Stimulated activated CD4-positive, alpha-beta T cell treated with anti-CD3 and anti-CD28 coated beads, Interleukin-12 subunit alpha, Interleukin-12 subunit beta, amount 100 ng/mL, for 48 hours (primary cell): ENCODE measurements at places on chromosomes 4 and X.

GRCh38 chr4:109355835-109356234 lies 53.4 kb upstream of the COL25A1 start:
- DNase-seq = no peak

- no peak for DNase-seq
These were observed 200.3 kb downstream of the FAT4 start for GRCh38 chr4:125515016-125515415.

GRCh38 chrX:155966876-155967275 lies 30.6 kb upstream of the IL9R start:
- peak; percentile 6 for DNase-seq

- DNase-seq = no peak
These were observed 1.1 kb upstream of the PCDH19 start for GRCh38 chrX:100410901-100411801.

DNA sequence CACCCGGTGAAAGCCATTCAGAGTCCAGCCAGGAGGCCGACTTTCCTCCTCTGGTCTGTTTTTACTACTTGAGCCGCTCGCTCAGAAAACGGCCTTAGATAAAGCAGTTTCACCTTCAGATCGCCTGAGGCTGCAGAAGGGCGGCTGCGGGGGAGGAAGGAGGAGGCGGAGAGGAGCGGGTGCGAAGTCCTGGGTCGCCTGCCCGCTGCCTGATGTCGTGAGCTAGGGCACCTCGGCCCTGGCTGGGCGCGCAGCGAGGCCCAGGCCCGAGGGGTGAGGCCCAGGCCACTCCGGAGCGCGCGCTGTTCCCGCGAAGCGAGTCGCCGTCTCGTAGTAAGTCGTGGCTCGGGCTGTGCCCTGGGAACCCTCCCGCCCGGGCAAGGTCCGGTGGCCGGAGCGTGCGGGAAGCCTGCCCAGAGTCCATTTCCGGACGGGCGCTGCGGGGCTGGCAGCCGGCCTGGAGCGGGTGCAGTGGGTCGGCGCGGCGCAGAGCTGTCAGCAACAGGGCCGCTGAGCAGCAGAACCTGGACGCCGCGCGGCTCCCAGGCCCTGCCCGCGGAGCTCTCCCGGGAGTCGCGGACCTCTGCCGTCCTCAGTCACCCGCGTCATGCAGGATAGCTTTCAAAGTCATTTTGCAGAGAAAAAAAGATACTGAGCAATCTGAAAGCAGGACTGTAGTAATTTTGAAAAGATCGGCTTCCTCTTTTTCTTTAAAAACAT lies 18.6 kb downstream of the TRIM2 start:
- no peak for DNase-seq

- DNase-seq = no peak
These were observed 3.2 kb upstream of the GRSF1 start for GRCh38 chr4:70842761-70843435.

DNA sequence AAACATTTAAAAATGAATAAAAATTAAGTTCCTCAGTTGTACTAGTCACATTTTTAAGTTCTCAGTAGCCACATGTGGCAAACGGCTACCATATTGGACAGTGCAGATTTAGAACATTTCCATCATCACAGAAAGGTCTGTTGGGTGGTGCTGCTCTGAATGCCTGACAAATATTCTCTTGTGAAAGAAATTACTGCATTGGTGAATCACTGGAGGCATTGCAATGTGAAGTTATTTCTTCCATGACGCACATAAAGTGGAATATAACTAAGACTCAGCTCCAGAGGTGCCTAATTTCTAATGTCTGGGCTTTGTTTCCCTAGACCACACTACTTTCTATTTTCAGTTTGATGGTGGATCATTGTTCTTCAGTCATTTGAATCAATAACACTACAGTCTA lies 44.9 kb downstream of the CLNK start:
- no peak for DNase-seq

DNA sequence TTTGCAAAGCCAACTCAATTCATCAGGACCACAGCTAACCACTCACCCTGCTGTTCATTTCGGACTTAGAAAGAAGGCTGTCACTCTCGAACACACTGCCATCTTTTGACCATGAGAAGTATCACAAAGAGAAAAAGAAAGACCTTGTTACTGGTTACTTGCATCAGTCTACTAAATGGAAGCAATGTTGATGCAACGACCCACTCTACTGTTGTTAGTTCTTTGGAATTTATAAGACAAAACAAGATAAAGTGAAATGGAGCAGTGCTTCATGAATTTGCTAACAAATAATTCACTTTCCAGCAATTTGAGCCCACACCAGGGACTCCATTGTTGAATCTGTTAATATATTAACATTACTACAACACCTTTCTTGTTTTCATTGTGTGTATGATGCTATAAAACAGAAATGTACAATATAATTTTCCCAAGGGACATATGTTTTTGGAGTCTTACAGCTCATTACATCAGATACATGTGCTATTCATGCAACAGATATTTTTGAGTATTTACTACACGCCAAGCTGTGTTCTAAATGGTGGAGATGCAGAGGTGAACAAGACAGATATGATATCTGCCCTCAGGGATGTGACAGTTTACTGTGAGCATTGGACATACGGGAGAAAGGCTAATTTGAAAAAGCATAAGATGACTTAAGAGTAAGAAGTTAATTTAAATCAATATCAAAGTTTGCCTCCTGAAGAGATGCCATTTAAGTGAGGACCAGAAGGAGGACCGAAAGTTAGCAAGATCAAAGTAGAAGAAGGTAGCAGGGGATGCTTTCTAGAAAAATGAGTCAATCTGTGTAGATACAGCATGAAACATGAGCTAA lies 87.2 kb downstream of the AREG start:
- no peak for DNase-seq

DNA sequence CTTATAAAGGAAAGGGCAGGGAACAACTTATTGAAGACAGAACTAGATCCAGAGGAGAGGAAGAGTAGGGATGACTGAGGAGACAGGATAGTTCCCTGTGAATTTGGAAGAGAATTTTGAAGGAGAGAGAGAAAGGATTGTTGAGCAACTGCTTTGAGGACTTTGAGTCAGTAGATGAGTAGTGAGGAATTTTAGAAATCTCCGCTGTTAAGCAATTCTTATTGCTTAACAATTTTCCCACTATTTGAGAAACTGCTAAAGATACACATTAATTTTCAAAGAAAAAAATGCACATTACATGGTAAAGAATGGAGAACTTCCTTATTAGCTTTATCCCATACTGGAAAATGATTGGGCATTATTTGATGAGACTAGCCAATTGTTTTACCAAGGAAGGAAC lies 116.3 kb upstream of the NRK start:
- no peak for DNase-seq

- DNase-seq = no peak
These were observed 50.9 kb downstream of the BEND4 start for GRCh38 chr4:42101446-42101975.

DNA sequence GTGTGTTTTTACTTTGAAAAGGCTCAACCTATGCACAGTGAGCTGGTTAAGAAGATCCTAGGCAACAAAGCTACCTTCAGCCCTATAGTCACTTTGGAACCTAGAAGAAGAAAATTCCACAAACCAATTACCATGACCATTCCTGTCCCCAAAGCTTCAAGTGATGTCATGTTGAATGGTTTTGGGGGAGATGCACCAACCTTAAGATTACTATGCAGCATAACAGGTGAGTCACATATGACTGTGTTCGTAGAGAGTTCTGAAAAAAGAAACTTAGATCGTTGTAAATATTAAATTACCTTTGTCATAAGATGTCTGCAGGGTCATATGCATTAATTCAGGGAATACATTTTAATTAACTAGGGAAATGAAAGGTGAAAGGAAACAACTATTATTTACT lies 287.1 kb downstream of the ANK2 start:
- no peak for DNase-seq

- DNase-seq = no peak
These were observed 78.3 kb upstream of the ATXN3L start for GRCh38 chrX:13397878-13398818.

- DNase-seq = no peak
These were observed 64.4 kb downstream of the HADH start for GRCh38 chr4:108054025-108054638.

DNA sequence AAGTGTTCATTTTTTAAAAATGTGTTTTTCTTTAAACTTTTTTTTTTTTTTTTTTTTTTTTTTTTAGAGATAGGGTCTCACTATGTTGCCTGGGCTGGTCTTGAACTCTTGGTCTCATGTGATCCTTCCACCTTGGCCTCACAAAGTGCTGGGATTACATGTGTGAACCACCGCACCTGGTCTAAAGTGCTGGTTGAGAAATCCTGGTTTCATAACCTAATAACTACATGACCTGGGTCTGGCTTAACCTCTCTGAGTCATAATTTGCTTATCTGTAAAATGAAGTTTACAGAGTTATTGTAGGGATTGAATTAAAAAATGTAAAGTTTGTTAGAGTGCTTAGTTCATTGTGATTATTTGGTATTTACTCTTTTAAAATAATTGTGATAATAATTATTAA lies 5.2 kb downstream of the HSD17B13 start:
- DNase-seq = no peak

GRCh38 chr4:22412013-22412412 lies 103.9 kb downstream of the ADGRA3 start:
- DNase-seq = no peak

DNA sequence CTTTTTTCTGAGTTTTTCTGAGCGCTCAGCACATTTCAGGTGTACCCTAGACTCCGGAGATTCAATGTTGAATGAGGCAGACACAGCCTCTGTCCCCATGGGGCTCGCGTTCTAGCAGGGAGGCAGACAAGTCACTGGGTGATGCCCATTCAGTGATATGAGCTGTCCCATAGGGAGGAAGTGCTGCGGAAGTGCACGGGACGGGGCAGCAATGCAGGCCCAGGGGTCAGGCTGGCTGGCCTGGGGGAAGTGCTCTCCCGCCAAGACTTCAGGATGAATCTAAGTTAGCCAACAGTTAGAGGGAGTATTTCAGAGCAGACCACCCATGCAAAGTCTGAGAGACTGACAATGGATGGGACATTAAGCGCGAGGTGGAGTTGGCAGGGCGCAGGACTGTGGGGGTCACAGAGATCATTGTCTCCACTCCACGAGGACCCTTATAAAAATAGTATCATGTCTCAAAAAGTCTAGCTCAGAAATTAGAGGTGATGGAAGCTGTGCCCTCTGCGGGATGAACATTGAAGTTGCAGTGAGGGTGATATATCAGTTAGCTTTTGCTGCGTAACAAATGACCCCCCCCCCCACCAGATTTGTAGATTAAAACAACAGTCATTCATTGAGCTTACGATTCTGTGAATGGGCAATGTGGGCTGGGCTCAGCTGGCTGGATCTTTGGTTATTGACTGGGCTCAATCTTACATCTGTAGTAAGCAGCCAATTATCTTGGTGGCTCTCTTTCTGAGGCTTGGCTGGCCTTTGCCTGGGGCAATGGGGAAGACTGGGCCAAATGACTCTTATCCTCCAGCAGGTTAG lies 16.4 kb downstream of the PSAPL1 start:
- no peak for DNase-seq

- DNase-seq = no peak
These were observed 1.0 kb upstream of the TLR1 start for GRCh38 chr4:38805530-38806145.

DNA sequence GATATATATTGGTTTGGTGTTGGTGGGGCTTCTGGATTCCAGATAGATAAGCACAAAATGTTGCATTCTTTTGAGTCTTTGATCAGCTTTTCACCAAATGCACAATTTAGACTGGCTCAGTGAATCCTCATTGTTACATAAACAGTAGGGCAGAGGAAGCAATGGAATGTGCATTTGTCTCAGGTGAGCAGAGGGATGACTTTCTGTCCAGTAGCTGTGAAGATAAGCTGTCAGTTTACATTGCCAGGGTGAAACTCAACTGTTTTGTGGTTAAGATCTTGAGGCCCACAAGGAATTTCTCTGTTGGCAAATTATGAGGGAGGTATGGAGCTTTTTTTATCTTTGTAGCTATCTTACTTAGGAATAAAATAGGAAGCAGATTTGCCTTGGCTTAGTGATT lies 168.0 kb downstream of the GALNTL6 start:
- no peak for DNase-seq

DNA sequence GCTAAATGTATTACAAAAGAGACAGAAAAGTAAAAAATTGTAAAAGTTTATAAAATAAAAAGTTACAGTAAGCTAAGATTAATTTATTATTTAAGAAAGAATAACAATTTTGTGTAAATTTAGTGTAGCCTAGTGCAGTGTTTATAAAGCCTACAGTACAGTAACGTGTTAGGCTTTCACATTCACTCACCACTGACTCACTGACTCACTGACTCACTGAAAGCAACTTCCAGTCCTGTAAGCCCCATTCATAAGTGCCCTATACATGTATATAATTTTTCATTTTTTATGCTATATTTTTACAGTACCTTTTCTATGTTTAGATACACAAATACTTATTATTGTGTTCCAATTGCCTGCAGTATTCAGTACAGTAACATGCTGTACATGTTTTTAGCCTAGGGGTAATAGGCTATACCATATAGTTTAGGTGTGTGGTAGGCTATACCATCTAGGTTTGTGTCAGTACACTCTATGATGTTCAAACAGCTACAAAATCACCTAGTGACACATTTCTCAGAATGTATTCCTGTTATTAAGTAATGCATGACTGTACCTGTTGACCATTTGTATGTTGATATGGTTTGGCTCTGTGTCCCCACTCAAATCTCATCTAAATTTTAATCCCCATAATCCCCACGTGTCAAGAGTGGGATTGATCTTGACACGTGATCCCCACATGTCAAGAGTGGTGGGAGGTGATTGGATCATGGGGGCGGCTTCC lies 57.9 kb downstream of the CFAP299 start:
- DNase-seq = peak; percentile 12
